ENCODE measurements at places on chromosomes 5 and 9. TPM values are rescaled to one million over a fixed set of nuclear protein-coding genes. Genes with fewer than 3 reads are reported as not detected.
A peak's percentile ranks its signal among the peaks of the same experiment; 100 is the strongest.

Gene NFX1
- 15.6 TPM for total RNA-seq

GRCh38 chr5:170211575-170212334, 21.0 kb upstream of the C5orf58 start:
- no peak for DNase-seq

Gene PCSK1
- total RNA-seq: not detected

Gene LPAR1
- 13.0 TPM for total RNA-seq

GRCh38 chr5:8363138-8363537, 494.2 kb downstream of the MTRR start:
- no peak for DNase-seq

DNA sequence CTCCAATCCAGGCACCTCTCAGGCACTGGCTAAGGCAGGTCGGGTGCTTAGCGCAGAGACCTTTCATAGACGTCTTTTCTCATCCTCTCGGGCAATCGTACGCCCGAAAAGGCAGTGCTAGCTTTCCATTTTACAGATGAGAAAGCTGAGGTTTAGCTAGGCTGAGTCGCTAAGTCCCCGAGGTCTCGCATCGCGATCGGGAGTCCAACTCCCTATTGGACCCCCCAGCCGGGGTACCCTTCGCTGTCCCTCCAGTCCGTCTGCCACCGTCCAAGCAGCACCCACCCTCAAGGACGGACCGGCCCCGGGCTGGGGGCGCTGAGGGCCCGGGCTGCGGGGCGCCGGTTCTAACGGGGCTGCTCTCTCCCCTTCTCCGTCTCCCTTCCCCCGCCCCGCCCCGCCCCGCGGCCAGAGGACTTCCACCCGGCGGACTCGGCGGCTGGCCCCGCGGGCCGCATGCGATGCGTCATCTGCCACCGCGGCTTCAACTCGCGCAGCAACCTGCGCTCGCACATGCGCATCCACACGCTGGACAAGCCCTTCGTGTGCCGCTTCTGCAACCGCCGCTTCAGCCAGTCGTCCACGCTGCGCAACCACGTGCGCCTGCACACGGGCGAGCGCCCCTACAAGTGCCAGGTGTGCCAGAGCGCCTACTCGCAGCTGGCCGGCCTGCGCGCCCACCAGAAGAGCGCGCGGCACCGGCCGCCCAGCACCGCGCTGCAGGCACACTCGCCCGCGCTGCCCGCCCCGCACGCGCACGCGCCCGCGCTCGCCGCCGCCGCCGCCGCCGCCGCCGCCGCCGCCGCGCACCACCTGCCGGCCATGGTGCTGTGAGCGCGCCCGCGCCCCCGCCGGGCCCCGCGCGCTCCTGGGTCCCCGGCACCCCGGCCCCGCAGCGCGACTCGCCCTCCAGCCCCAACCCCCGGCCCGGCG, 12.5 kb upstream of the EXOSC2 start:
- no peak for DNase-seq

Gene ERMP1
- total RNA-seq: 13.2 TPM

- DNase-seq: peak; percentile 75
Measured at GRCh38 chr5:131679911-131680310, 44.9 kb upstream of the RAPGEF6 start.

DNA sequence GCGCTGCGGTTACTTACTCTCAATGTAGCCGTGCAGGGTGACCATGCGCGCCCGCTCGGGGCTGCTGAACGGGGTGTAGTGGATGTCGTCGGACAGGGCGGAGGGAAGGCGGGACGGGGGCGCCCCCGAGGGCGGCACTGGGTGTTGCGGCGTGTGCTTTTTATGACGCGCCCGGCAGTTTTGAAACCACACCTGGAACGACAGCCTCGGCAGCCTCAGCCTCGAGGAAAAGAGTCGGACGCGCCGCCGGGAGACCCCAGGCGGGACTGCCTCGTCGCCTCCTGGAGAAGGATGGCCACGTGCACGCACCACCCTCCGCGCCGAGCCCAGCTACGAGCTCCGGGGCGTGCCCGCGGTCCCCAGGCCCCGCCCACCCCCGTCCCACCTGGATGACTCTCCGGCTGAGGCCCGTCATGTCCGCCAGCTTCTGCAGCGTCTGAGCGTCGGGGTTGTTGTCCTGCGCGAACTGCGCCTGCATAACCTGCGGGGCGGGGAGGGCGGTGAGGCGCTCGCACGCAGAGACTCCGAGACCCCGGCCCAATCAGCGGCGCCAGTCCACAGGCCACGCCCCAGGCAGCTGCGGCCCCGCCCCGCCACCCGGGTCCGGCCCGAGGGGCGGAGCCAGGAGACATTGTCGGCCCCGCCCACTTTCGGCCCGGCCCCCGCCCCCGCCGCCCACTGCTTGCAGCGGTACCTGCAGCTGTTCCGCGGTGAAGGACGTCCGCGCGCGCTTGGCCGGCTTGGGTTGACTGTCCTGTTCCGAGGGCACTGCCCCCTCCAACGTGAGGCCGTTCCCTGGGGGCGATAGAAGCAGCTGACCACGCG, 15.0 kb downstream of the LHX6 start:
- no peak for DNase-seq

Gene STC2
- 50.6 TPM for total RNA-seq

DNA sequence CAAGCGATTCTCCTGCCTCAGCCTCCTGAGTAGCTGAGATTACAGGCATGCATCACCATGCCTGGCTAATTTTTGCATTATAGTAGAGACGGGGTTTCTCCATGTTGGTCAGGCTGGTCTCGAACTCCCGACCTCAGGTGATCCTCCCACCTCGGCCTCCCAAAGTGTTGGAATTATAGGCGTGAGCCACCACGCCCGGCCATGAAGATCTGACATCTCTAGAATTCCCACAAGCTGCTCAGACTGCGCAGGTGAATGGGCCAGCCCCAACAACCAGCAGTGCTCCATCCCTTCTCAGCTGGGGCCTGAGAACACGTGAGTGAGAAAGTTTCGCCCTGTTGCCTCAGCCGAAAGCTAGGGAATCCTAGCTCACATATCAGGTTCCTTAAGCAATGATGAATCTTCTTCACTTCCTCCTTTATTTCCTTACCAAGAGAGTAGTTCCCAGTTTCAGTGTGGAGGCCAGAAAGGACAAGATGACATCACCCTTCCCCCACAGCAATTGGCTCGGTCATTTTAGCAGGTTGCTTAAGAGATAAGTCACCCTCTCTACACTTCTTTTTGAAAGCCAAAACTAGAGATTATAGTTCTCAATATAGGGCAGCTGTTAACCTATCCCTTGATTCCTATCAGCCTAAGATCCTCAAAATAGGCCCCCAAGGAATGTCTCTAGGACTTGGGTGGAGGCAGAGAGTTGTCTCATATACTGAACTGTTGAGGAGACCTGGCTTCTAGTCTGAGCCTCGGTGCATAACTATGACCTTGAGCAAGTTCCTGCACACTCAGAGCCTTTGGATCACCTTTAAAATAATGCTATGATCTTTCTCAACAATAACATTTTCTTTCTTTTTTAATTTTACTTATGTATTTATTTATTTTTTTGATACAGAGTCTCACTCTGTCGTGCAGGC, 23.9 kb upstream of the PPP2CA start:
- no peak for DNase-seq

GRCh38 chr5:169803077-169803981, 166.3 kb downstream of the DOCK2 start:
- DNase-seq: no peak

Gene C5orf52
- total RNA-seq: not detected

DNA sequence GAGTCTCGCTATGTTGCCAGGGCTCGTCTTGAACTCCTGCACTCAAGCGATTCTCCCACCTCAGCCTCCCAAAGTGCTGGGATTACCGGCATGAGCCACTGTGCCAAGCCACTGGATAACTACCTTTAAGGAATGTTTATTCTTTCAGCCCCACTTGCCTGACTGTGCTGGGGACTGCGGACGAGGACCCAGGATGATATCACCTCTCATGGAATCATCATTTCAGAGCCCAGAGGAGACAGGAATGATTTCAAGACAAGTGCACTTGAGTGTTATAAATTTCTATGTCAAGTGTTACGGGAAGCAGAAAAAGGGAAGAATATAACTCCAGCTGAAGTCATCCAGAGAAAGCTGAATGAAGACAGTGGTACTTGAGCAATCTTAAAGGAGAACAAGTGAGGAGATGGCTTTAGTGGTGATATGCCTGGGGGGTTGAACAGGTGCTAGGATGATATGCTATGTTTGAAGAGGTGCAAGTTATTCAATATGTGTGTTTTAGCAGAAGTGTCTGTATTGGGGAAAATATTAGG, 109.3 kb downstream of the DCP2 start:
- DNase-seq: no peak

GRCh38 chr5:37799865-37800421, 39.9 kb downstream of the GDNF start:
- DNase-seq: no peak

DNA sequence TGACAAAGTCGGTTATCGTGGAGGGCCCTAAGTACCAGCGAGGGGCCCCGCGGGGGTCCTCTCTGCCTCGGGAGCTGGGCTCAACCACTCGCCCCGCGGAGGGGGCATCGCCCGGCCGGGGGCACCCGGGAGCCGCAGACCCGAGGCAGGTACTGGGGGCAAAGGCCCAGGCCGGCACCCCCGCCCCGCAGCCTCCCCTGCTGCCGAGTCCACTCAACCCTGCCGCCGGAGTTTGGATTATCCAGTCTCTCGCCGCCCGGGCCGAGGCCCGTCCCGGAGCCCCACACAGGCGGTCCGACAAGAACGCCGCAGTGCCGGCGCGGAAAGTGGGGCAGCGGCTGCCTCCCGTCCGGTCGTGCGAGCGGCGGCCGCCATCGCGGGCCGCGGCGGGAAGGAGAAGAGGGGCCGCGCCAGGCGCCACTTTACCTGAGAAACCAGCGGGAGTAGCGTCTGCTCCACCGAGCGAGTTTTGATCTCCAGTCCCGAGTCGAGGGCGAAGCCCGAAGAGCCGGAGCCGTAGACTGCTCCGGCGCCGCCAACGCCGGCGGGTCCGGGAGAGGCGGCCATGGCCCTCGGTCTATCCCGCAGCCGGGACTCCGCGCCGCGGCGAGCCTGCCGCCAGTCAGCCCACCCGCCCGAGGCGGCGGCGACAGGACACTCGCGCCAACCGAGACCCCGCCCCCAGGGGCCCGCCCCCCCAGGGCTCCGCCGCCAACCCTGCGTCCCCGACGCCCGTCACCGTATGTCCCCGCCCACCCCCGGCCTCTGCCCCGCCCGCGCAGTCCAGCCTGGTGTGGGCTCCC, at the start of gene CTNNAL1:
TSS of gene CTNNAL1 (minus strand) at position 624 of the 803 bp plus-strand sequence. CDS start at position 567, 57 bp downstream.
- DNase-seq: no peak

DNA sequence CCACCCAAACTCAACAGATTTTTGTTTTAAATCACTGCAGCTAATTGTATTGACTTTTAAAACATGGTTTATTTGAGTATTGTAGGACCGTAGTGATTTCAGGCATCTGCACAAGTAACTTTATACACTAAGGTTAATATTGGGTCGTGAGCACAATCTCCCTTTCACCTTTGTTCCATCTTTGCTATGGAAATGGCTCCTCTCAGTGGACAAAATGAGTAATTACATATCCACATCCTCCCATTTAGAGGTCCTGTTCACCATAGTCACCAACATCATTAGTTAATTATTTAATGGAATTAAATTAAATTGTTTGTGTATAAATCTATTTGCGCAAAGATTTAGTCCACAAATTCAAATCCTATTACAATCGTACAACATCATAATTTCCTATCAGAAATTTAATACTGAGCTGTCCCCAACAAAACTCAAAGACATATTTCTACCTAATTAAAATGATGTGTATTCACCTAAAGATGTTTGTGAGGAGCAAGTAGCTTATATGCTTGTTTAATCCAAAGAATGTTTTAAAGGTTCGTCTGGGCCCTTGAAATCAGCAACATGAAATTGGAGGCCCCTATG, 173.0 kb upstream of the DAPK1 start:
- peak; percentile 31 for DNase-seq

Measured in epithelial cell of proximal tubule (primary cell).